ENCODE measurements at places on chromosomes 7 and 10.

- peak; percentile 43 for DNase-seq
These were observed 394.4 kb upstream of the NPVF start for GRCh38 chr7:25622695-25623094.

DNA sequence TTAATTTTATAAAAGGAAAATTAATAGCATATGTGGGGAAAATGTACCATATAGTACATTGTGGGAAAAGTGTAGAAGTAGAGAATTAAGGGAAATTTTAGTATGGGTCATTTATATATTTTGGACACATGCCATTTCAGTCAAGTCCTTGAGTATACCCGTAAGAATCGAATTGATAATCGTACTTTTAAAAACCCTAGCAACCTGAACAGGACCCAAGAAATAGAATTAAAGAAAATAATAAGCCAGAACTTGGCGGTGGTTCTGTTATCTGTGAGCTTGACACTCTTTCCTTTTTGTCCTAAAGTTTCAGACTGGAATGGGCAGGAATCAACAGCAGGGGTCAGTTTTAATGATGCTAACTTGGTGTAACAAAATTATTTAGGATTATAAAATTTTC, 221.0 kb downstream of the CDK14 start:
- DNase-seq, result no peak

DNA sequence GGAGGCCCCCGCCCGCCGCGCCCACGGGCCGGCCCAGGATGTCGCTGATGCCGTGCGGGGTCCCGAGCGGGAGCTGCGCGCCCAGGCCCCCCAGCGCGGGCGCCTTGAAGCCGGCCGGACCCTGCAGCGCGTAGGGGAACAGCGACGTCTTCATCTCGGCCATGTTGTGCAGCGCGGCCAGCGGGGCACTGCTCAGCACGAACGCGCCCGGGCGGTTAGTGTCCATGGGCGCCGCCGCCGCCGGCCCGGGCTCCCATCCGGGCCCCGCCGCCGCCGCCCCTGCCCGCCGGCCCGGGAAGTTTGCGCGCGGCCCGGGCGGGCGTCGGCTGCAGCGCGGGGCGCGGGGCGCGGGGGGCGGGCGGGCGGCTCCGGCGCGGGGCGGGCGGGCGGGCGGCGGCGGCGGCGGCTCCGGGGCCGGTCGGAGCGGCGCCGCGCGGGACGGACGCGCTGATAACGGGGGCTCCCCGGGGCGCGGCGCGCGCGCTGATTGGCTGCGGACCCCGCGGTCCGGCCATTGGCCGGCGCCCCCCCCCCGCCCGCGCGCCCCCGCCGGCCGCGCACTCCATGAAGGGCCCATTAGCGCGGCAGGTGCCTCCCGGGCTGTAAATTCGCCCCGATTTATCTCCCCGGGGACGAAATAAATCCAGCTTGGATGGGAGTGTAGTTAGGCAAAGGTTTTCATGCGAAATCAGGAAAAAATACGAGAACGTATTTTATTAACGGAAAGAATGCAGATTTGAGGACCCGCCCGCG, at the start of gene NKX6-2:
Gene NKX6-2, minus strand, starts transcription at position 425 of the 753 bp plus-strand sequence. Its CDS starts 199 bp downstream, at position 226.
- peak; percentile 8 for DNase-seq

GRCh38 chr10:60979667-60980104, 35.7 kb upstream of the RHOBTB1 start:
- DNase-seq, result no peak

DNA sequence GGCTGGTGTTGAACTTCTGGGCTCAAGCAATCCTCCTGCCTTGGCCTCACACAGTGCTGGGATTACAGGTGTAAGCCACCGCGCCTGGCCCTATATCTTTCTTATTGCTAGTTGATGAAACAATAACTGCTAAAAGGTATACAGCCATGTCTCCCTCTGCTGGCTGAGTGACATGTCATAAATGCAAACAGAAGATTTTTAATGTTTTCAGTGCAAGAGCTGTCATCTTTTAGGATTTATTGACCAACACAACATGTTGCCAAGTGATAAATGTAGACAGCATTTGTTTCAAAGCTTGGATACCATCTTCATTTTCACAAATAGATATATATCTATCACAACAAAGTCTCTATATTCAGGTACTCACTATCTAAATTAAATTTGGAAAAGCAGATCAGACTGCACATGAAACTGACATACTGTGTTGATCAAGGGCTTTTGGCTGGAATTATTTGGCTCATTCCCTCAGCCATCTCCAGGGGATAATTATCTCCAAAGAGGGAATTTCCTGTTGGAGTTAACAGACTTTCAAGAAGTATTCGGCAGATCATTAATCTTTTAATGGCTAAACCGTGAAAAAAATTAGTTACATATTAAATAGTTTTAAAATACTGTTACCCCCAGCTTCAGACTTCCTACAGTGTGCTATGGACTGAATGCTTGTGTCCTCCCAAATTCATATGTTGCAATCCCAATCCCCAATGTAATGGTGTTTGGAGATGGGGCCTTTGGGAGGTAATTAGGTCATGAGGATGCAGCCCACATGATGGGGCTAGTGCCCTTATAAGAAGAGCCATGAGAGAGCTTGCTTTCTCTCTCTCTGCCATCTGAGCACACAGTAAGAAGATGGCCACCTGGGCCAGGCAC, 41.3 kb upstream of the SRPK2 start:
- DNase-seq, result peak; percentile 73

DNA sequence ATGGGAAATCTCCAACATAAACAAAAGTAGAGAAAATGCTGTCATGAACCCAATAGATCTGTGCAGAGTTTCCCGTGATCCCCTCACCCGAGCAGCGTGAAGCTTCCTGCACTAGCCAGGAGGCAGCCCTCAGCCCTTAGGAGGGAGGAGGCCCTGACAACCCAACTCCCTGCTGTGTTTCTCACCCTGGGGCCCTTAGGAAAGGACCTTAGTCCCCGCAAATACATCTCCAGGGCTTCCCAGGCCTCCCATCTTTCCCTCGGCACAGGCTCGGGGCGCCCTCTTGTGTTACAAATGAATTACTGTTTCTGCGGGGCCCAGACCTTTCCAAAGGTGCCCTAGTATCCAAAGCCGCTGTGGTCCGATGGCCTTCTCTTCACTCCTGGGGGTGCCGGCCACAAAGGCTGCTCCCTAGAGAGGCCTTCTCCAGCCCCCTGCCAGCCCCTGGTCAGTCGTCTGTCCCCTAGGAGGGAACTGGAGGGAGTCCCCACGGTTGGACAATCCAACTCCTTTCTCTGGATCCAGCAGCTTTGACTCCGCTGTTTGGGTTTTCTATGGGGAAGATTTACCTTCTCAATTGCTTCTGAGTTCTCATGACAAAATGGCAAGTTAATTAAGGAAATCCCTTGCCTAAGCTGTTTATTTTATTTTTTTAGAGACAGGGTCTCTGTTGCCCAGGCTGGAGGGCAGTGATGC, 49.9 kb upstream of the SH2B2 start:
- DNase-seq, result peak; percentile 93

DNA sequence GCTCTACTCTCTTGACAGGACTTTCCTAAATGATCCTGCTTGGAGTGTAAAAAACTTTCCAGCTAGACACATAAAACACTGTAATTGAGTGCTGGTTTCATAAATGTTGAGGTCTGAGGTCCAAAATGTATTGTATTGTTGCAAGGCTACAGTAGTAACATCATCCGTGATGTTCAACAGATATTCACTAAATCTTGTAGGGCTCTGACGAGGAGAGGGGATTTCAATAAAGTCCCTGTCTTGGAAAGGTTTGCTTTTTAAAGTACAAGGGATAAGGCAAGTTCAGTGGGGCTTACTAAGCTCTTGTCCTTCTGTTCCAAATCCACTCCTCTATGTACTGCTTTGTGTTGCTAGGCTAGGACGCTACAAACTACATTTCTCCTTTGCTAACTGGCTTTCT, 48.9 kb downstream of the FHIP2A start:
- no peak for DNase-seq

- DNase-seq, result no peak
These were observed 19.6 kb downstream of the NUDT1 start for GRCh38 chr7:2261611-2262010.

- no peak for DNase-seq
These were observed 9.2 kb upstream of the ATXN7L1 start for GRCh38 chr7:105885387-105886111.

- DNase-seq, result peak; percentile 86
These were observed 92.4 kb upstream of the PIK3CG start for GRCh38 chr7:106772655-106773108.

DNA sequence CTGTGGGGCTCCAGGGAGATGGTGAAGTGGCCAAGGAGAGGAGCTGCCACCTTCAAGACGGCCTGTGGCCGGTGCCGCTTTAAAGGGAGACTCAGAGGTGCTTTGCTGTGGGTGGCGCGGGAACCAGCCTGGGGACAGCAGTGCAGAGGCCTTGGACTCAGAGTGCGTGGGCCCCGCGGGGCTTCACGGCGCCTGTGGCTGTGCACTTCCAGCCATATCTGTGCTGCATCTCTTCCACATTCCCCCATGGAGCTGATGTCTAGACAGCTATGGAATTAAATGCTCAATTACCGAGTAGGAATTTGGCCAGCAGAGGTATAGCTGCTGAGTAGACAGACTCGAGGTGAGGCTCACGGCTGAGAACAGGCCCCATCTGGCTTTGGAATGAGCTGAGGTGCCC, 41.7 kb downstream of the HTRA1 start:
- no peak for DNase-seq

GRCh38 chr7:21134631-21135030, 293.3 kb upstream of the SP4 start:
- no peak for DNase-seq

GRCh38 chr7:124191030-124191429, 158.2 kb upstream of the TMEM229A start:
- DNase-seq, result no peak

DNA sequence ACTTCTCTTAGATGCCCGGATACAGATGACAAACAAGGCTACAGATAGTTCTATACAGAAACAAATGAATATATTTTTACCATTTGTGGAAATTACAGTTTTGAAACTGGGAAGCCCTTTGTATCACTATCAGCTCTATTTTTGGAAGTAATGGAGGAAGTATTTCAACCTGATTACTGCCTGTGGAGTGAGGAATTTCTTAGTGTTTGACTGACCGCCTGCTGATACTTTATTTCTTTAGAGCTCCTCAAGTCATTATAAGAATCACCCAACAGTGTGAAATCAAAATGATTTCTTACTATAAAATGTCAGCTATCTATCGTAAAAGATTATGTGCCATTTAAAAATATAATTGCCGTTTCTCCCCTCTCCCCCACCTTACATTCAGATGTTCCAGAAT, 290.9 kb downstream of the SDK1 start:
- peak; percentile 26 for DNase-seq

GRCh38 chr7:148204639-148205304, 385.8 kb upstream of the C7orf33 start:
- DNase-seq, result no peak

DNA sequence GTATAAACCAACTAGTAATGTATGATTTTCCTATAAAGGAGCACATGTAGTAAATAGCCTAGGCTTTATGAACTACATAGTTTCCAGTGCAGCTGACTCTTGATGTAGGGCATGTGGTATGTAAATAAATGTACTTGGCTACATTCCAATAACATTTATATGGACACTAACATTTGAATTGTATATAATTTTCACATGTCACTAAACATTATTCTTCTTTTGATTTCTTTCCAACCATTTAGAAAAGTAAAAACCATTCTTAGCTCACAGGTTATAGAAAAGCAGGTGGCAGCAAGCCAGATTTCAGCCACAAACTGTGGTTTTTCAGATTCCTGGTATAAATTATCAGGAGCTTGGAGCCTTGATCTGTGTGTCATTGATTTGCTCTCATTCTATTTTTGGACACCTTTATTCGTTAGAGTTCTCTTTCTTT, 1182.0 kb downstream of the CNTNAP2 start:
- DNase-seq, result peak; percentile 24

- no peak for DNase-seq
These were observed 10.4 kb downstream of the CHCHD3 start for GRCh38 chr7:133071506-133071905.

GRCh38 chr7:2522780-2523433, 3.3 kb downstream of the LFNG start:
- peak; percentile 64 for DNase-seq

GRCh38 chr10:3172081-3172445, 519 bp downstream of the PITRM1 start:
- peak; percentile 69 for DNase-seq

GRCh38 chr7:151509670-151510333, 9.9 kb downstream of the RHEB start:
- DNase-seq, result no peak

DNA sequence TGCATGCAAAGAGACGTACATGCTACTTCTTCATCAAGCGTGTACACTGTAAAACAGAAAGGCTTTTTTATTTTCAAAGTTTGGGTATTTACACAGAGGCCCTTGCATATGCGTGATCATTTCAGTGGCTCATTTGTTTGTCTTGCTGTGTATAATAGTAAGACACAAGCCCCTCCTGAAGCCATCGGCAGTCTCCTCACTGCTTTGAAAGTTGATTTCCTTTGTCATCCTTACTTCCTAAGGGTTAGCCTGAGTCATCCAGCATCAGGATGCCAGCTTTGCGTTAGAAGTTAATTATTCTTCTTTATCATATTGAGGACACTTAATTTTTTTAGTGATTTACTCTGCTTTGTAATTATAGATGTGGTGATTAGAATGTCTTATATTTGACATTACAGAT, 72.5 kb upstream of the CTBP2 start:
- no peak for DNase-seq

Measured in choroid plexus epithelial cell (primary cell).